CD4-positive, alpha-beta T cell treated with Interleukin-4 for 1 hour (primary cell): ENCODE measurements at places on chromosomes 16 and 17.
A peak's percentile ranks its signal among the peaks of the same experiment; 100 is the strongest.

- peak; percentile 69 for DNase-seq
These were observed 16.4 kb upstream of the GLG1 start for GRCh38 chr16:74623214-74623838.

- no peak for DNase-seq
These were observed 102.7 kb downstream of the CLEC16A start for GRCh38 chr16:11047057-11047456.

DNA sequence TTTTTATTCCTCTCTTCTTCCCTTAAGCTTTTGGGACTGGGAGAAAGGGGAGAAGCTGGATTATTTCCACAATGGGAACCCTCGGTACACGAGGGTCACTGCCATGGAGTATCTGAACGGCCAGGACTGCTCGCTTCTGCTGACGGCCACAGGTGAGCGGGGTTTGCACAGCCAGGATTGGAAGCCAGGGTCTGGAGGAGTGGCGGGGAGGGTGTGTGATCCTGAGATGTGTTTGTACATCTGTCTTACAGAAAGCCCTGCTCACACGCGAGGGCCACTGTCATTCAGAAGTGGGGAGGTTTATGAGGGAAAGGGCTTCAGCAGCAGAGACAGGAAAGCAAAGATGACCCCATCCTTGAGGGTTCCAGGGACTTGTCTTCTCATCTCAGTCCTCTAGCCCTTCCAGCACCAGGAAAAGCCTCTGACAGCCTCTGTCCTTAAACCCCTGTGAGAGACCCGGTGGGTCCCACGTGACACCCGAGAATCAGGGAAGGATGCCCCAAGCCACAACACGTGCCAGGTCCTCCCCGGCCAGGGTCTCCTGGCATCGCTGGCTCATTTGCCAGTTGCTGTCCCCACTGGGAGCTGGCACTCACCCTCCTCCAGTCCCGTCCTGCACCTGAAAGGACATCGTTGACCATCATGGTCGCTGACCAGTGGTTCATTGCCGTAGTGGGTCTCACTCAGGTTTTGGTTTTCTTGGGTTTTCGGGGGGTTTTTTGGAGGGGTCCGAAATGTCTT is 44.3 kb upstream of the CHMP6 start:
- no peak for DNase-seq

GRCh38 chr16:19844945-19845641 is 39.6 kb downstream of the GPRC5B start:
- DNase-seq, result no peak

GRCh38 chr16:50699326-50700159 is 6.1 kb downstream of the NOD2 start:
- DNase-seq, result peak; percentile 79

GRCh38 chr16:55624696-55625095 is 31.1 kb upstream of the SLC6A2 start:
- DNase-seq, result no peak

DNA sequence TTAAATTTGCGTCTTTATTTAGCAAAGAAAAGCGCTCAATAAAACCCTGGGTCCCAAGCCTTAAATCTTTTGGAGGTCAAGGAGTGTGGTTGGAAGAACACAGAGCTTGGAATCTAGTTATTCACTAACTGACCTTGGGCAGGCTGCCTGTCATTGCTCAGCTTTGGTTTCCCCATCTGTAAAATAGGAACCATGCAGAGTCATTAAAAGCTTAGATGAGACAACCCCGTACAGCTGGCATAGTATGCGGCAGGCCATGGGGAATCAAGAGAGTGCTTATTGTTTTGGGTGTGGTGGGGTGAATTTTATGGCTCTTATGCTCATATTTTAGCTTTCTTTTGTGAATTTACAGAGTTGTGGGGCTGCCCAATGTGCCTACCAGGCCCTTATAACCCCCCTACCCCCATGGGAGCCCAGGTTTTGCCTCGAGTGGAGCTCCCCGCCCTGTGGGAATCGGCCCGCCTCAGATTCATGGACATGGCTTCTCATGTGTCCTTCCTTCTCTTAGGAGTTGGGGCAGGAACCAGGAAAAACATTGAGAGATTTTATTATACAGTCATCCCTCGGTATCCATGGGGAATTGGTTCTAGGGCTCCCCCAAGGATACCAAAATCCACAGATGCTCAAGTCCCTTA is 113.5 kb downstream of the CLEC16A start:
- DNase-seq, result no peak

DNA sequence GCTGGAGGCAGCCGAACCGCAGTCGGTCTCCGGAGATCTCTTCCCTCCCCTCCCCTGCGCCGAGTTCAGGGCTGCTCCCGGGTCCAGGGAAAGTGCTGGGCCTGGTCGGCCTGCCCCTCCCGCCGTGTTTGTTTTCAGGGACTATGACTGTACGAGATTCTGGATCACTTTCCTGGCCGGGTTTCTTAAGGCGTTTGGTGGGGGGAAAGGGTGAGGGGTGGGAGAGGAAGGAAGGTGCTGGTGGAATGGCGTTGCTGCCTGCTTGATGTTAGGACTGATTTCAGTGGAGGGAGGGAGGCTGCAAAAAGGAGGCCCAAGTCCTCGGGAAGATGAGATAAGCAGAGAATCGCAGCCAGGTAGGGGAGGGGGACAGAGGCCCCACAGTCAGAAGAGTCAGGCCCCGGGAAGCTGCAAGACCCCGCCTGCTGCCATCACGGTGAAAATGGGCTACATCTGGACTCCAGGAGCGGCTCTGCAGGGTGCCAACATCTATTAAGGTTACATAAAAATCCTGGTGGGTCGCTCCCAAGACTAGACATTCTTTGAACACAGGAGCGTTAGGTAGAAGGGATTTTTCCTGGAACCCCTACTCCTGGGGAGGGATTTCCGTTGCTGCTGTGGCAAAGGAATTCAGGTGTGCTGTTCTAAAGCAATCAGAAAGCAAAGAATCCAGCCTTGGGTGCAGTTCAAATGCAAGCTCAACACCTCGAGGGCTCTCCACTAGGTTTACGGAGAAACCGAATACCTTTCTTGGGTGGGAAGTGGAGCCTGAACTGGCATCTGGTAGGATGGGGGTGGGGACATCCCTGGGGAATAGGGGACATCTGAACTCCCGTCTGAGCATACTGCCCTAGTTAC is 1.2 kb downstream of the ARHGAP44 start:
- DNase-seq, result no peak

DNA sequence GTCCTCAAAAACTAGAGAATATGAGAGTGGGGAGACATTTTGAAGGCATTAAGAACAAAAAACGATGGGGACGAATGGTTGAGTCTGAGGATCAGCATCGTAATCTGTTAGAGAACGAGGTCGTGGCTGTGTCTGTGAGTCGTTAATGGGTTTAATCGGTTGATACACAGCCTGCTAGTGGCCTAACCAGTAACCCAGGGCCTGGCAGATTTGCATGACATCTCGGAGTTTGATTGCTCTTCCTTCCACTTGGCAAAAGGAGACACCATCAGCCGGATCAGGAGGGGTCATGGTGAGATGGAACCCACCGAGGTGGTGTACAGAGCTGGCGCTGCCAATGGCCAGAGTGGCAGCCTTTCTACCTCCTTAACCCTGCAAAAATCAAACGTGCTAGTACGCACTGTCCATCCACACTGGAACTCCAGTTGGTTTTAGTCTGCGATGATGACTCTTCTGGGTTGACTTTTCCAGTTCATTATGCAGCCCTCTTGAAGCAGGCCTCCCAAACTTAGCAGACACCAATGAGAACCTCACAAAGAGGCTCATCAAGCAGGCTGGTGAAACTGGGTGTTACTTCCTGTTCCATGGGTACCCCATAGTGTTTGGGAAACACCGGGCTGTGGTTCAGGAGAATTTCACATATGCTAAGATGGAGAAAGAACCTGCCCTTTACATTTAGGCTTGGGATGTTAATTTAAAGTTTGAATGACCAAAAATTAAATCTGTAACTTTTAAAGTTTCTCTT is 4.1 kb downstream of the HS3ST3B1 start:
- DNase-seq, result no peak

GRCh38 chr16:88541831-88542616 is 28.2 kb upstream of the ZC3H18 start:
- no peak for DNase-seq

GRCh38 chr17:42251115-42251514 is 25.1 kb downstream of the STAT5B start:
- DNase-seq, result no peak

GRCh38 chr16:14284371-14284770 is 213.3 kb downstream of the MRTFB start:
- DNase-seq, result no peak

GRCh38 chr16:1990351-1991134 is 773 bp downstream of the SYNGR3 start:
- peak; percentile 59 for DNase-seq

DNA sequence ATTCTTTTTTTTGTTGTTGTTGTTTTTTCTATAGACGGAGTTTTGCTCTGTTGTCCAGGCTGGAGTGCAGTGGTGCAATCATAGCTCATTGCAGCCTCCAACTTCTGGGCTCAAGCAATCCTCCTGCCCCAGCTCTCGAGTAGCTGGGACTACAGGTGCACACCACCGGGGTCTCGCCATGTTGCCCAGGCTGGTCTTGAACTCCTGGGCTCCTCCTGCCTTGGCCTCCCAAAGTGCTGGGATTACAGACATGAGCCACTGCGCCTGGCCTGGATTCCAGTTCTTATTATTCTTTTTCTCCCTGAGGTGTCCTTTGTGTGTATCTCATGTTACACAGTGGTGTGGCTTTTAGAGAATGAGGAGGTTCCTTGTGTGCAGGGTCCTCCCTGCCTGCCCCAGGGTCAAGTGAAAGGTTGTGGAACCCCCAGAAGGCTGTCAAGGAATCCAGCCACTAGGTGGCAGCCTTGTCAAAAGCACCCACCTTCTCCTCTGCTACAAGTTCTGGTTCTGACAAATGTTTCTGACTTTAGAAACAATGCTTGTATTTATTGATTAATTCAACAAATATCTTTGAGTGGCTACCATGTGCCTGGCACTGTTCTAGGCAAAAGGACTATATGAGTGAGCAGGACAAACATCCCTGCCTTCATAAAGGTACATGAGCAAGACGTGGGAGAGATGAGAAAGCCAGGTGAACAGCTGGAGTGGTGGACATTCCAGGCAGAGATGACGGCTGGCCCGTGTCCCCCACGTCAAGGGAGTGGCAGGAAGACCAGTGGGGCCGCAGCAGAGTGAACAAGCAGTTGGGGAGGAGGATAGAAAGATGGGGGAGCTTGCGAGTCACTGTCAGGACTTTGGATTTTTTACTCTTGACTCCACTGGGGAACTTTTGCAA is 112.4 kb downstream of the SPECC1 start:
- DNase-seq, result peak; percentile 71

DNA sequence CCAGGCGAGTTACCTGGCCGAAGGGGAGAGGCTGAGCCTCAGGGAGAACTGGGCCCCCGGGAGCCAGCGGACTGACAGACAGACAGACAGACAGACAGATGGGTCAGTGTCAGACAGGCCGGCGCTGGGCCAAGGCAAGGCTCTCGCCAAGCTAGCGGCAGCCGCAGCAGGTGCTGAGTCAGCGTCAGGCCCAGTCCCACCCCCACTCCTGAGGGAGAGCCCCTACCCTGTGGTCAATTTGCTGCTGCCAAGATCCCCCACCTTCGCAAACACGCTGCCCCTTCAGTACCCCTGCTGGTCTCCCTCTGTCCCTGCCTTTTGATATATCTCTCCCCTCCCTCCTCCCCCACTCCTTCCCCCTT is 1.5 kb downstream of the FGF11 start:
- no peak for DNase-seq

- peak; percentile 70 for DNase-seq
These were observed at the start of gene LPCAT2 for GRCh38 chr16:55508941-55509931. Gene LPCAT2 (plus strand): TSS chr16:55509072. CDS start chr16:55509182, 110 bp downstream.

DNA sequence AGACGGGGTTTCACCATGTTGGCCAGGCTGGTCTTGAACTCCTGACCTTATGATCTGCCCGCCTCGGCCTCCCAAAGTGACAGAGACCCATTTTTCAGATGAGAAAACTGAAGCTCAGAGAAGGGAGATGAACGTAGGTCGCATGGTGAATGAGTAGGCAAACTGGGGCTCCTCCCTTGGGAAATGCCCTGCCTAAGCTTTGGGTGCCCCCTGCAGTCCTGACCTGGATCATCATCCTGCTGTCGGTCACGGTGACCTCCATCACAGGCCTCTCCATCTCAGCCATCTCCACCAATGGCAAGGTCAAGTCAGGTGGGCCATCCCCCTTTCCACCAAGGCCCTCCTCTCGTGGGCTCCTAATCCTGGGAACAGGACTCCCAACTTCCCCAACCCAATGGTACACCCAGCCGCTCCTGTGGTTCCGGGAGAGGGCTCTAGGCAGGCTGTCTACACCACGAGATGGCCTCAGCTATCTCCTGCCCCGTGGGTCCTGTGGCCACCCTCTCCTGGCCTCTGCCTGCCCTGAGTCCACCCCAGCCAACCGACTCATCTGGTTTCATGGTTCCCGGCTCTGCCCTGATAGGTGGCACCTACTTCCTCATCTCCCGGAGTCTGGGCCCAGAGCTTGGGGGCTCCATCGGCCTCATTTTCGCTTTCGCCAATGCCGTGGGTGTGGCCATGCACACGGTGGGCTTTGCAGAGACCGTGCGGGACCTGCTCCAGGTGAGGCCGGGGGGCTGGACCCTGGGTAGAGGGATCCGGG is 4.7 kb downstream of the SLC12A3 start:
- peak; percentile 57 for DNase-seq

DNA sequence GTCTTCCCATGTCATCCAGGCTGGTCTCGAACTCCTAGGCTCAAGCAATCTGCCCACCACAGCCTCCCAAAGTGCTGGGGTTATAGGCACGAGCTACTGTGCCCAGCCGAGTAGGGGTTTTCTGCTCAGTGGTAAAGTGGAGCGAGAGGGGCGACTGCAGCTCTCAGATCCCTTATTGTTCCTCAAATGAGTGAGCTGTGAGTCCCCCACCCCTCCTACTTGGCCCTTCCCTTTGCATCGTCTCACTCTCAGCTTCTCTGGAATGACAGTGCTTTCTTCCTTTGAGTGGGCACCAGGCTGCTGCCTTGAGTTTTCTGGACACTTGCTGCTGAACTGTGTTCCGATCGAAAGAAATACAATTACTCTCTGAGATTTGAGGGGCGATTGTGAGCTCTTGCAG is 63.5 kb downstream of the MSI2 start:
- no peak for DNase-seq

DNA sequence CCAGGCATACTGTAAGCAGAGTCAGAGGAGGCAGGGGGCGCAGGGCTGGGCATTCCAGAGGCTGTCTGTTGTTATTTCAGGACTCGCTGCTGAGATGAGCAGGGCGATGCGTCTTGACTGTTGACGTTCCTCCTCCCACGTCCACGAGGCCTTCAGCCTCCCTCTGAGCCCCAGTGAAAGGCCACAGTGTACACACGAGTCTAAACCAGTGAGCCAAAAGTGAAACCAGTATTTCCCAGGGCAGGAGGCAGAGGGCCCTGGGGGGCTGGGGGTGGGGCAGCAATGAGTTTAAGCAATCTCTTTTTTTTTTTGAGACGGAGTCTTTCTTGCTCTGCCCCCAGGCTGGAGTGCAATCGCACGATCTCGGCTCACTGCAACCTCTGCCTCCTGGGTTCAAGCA is 21.5 kb downstream of the SMTNL2 start:
- DNase-seq, result no peak

- no peak for DNase-seq
These were observed 168.5 kb downstream of the NPIPB11 start for GRCh38 chr16:29237971-29238370.

DNA sequence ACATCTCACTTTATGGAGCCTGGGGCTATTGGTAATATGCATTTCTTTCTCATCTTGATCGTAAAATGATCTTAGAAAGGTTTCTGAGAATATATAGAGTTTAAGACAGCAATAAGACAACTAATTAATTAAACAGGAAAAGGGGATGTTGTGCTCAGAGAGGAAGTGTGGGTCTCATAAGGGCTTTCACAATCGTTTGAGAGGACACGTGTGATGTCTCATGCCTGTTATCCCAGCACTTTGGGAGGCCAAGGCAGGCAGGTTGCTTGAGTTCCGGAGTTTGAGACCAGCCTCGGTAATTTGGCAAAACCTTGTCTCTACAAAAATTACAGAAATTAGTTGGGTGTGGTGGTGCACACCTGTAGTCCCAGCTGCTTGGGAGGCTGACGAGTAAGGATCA is 295.6 kb downstream of the WWOX start:
- DNase-seq, result no peak
